ENCODE measurements at places on chromosomes 6 and 20.

DNA sequence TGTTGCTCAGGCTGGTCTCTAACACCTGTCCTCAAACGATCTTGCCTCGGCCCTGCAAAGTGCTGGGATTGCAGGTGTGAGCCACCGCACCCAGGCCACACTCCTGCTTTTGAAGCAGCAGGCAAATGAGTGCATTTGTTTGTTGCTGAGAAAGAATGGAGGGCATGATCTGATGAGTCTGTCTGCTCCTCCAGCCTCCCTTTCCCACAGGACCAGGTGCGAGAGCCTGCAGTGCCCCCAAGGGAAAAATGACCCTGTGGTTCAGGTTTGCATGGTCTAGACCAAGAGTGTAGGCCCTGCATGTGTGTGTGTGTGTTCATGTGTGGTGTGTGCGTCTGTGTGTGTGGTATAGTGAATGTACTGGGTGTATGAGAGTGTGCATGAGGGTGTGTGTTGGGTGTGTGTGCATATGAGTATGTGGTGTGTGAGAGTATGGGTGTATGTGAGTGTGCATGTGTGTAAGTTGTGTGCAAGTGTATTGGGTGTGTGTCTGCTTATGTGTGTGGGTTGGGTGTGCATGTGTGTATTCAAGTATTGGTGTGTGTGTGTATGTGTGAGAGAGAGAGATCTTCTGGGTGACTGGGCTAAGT lies 22.8 kb upstream of the FOXC1 start:
- no peak for DNase-seq

GRCh38 chr20:62782893-62783278 lies 13.4 kb upstream of the MRGBP start:
- DNase-seq = no peak

DNA sequence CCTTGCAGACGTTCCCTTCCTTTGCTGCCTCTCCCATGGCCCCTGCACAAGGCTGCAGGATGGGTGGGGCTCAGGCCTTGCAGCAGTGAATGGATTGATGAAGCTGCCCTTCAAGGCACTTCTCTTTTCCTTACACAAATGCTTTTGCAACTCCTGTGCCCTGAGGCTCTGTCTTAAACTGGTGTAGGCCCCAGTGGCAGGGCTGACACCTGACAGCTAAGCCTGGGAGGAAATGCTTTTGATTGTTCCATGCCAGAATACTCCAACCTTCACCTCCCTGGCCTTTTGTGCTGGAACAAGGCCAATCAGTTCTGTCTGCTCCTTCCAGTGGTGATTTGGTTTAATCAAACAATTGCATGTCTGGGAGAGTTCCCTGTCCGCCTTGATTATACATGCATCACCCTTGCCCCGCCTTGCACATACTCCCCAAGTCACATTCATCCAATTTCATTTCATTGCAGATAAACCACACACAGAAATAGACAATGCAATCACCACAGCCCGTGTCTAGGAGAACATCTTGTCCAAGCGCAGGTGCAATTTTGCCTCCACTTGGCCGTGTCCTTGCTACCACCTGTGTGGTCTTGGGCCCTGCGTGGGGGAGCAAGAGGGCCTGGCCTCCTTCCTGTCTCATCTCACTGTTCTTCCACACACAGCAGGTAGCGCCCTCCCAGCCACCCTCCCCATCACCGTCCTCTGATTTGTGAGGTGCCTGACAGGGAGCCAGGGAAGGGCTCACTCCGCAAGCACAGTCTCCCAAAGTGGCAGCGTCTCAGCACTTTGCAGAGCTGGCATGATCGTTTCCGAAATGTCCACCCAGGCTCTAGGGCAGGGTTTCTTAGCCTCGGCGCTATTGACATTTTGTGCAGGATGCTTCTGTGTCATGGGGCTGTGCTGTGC lies 120.4 kb downstream of the CDH26 start:
- DNase-seq = peak; percentile 18

- peak; percentile 86 for DNase-seq
Observed at GRCh38 chr6:138692978-138693909, 80.3 kb upstream of the CCDC28A start.

GRCh38 chr20:17518339-17519052 lies 12.7 kb downstream of the BFSP1 start:
- no peak for DNase-seq

- no peak for DNase-seq
Observed at GRCh38 chr20:40282941-40283340, 406.1 kb downstream of the MAFB start.

DNA sequence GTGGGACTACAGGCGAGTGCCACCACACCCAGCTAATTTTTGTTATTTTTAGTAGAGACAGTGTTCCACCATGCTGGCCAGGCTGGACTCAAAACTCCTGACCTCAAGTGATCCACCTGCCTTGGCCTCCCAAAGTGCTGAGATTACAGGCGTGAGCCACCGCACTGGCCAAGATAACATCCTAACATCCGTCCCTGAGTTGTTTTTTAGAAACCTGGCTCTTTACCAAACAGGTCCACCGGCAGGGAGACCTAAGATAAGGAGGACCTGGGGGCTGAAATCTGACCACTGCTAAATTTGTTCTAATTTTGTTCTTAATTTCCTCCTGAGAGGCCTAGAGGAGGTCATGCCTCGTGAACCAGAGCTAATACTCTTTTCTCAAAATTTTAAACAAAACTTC lies 20.5 kb downstream of the CTCFL start:
- DNase-seq = no peak

GRCh38 chr20:47781632-47782031 lies 3.6 kb downstream of the SULF2 start:
- DNase-seq = no peak
